Stimulated activated CD8-positive, alpha-beta memory T cell treated with anti-CD3 and anti-CD28 coated beads, Interleukin-4, amount 100 ng/mL, for 4 hours (primary cell): ENCODE measurements at places on chromosomes 2 and 18.

- DNase-seq = no peak
Observed at GRCh38 chr2:9201185-9201891, 5.3 kb upstream of the ASAP2 start.

- DNase-seq = no peak
Observed at GRCh38 chr2:15881676-15882075, 58.7 kb upstream of the MYCN start.

GRCh38 chr2:217107480-217107879 lies 247.6 kb upstream of the TNP1 start:
- DNase-seq = no peak

DNA sequence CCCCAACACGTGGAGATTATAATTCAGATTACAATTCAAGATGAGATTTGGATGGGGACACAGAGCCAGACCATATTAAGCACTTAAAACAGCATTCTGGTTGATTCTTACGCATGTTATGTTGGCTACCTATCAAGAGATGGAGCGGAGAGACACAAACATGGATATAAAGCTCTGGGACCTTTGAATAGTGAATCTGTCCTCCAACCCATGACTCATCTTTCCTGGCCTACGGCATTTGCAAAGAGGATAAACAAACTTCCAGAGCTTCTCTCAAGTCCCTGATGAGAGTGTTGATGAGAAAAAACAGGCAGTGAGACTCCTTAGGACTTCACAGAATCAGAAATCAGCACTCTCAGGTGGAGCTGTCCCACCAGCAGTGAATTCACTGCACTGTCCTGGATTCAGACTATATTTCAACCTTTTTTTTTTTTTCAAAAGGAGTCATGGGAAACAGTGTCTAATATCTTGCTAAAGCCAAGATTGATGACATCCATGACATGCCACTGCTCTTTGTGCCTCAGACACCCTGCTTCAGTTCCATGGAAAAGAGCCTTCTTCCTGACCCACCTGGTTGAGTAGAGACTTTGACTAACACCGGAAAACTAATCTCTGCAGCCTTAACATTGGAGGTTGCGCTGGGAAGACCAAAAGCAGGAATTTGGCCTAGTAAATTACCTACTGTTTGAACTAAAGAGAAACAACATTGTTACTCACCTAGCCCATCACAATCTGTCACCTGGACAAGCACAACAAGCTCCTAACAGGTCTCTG lies 62.1 kb upstream of the NPAS2 start:
- no peak for DNase-seq

DNA sequence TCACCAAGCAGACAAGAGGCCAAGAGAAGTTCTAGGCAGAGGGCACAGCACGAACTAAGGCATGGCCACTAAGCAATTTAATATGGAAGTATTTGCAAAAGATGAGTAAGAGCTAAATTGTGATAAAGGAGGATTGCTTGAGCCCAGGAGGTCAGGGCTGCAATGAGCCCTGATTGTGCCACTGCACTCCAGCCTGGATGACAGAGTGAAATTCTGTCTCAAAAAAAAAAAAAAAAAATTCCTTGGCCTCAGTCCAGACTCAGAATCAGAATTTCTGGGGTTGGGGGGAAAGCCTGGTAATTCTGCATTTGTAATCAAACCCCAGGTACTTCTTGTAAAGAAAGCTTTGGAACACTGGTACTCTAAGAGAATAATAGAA lies 46.8 kb upstream of the RTN4 start:
- no peak for DNase-seq

GRCh38 chr2:85539361-85540132 lies 579 bp downstream of the MAT2A start:
- peak; percentile 63 for DNase-seq

- no peak for DNase-seq
Observed at GRCh38 chr2:98039085-98039756, 43.5 kb upstream of the TMEM131 start.

DNA sequence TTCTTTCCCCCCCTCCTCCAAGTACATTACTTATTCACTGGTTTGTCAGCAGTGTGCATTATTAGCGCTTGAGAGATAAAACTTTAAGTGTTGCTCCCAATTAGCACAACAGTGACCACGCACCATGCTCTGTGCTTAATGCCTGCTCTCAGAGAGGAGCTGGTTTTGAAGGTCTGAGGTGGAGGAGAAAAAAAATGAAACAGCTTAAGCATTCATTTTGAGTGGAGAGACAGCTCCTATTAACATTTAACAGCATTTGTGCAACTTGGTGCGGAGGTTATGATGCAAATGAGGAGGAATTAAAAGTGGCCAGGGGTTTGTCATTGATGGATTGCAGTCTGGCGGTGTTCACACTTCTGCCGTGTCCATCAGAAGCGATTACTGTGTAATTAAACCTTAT lies 141.8 kb downstream of the FIGN start:
- no peak for DNase-seq

GRCh38 chr2:238113611-238114010 lies 13.5 kb downstream of the ESPNL start:
- no peak for DNase-seq

DNA sequence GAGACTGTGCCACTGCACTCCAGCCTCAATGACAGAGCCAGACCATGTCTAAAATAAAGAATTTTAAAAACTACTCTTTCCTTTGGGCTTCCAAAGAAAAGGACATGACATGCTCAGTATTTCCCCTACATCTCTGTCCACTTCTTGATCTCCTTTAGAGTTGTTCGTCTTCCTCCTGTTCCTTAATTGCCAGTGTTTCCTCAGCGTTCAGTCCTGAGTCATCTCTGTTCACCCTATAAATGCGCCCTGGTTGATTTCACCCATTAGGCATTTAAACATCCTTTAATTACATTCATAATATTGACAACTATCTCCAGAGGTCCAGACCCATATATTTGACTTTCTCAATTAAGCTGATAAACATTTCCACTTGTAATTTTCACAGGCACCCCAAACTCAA lies 64.0 kb downstream of the AAK1 start:
- DNase-seq = no peak

- no peak for DNase-seq
Observed at GRCh38 chr2:72932045-72932740, 14.9 kb downstream of the EMX1 start.

DNA sequence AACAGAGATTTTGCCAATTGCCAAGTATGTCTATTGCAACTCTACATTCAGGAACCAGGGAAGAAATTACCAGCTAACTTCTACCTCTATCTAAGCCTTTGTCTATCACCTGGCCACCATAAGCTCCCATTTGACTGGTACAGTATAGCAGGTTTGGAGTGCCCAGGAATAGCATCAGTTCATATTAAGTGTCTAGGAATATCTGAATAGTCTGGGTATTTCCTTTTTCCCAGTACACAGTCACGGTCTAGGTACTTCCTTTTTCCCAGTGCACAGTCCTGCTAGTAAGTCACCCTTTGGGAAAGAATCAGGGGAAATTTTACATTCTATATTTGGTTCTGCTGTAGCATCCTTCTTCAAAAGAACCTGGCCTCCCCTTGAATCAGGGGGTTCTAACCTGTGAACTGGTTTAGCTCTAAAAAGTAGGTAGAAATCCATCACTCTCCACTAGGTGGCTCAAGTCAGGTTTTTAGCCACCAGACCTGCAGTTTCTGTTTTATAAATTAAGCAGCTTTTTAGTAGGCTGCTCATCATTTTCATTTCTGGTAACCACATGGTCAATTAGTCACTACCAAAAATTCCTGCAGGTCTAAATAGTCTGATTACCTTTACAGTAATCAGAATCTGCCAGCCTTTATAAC lies 49.3 kb upstream of the DNAJC10 start:
- no peak for DNase-seq

DNA sequence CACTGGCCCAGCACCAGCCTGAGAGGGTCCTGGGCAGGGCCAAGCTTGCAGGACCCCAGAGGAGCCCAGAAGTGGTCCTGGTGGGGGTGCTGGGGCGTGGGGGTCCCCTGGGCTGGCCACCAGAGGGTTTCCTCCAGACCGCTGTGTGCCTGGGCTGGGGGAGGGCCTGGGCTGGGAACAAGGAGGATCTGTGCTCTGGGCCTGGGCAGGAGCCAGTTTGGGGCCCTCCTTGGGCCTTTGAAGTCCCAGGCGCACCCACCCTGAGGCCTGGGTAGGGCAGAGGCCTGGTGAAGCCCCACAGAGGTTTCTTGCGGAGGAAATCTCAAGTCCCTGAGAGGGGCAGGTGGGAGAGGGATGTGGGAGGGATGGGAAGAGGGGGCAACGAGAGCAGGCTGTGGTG lies 63.4 kb upstream of the GPC1 start:
- DNase-seq = no peak

- DNase-seq = no peak
Observed at GRCh38 chr2:212135739-212136138, 402.9 kb downstream of the ERBB4 start.

DNA sequence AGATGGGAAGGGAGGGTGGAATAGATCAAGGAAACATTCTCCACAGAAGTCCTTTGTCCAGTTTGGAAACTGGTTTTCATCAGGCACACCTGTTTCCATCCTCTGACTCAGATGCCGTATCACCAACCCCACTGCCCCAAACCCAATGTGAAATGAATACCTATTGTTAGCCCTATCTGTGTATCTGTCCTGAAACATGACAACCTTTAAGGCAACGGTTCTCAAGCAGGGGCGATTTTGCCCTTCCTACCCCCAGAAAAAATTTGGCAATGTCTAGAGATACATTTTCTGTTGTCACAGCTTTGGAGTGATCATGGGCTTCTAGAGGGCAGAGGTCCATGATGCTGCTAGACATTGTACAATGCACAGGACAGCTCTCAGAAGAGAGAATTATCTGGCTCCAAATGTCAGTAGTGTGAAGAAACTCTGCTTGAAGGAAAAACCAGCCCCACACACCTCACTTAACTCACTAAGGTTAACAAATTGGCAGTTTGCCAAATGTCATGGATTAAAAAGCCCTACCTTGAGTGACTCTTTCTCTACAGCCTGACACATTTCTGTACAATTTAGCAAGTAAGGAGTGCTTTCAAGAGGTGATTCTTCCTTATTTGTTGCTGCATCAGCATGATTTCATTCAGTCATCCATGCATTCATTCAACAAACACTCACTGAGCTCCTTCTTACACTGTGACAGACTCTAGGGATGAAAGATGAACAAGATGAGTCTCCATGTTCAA lies 3.4 kb downstream of the SCTR start:
- no peak for DNase-seq

DNA sequence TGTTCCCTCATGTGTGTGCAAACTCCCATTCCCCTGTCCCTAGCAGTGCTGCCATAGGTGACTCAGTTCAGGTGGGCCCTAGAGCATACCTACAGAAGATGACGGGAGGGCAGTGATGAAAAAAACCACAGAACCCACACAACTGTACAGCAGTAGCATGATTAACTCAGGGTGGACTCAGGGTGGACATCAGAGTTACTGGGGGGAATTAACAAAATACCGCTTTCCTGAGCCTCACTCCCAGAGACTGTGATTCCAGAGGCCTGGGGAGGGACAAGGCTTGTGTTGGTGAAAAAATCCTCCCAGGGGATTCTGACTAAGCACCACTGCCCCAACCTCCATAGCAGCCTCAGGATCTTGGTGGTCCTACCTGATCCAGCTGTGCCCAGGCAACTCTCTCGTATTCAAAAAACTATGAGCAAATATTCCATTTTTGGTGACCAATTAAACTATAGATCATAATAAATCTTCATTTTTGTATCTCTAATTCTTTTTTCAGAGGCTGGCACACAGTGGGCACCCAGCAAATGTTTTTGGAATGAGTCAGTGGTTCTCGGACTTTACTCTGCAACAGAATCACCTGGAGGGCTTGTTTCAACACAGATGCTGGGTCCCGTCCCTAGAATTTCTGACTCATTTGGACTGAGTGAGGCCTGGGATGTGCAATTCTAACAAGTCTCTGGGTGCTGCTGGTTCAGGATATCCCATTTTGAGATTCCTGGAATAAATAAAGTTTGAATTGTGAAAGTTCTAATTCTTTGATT lies 84.1 kb upstream of the NABP1 start:
- DNase-seq = no peak

- DNase-seq = no peak
Observed at GRCh38 chr18:63409301-63409700, 13.0 kb downstream of the VPS4B start.

DNA sequence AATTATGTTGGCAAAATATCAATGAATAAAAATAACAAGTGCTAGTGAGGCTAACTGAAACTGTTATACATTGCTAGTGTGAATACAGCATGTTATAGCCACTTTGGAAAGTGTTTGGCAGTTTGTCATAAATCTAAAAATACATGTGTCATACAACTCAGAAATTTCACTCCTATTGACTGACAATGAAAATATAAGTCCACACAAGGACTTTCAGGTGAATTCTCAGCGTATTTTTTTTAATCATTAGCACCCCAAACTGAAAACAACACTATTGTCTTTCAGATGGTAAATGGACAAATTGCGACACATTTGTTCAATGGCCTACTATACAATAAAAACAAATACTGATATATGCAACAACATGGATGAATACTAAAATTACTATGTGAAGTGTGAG lies 884.8 kb downstream of the TRIB2 start:
- no peak for DNase-seq

GRCh38 chr2:187168720-187169713 lies 279.0 kb downstream of the CALCRL start:
- DNase-seq = no peak

- no peak for DNase-seq
Observed at GRCh38 chr2:160229591-160229990, 29.5 kb upstream of the ITGB6 start.

- DNase-seq = no peak
Observed at GRCh38 chr18:47873625-47874024, 56.8 kb downstream of the SMAD2 start.
